ENCODE measurements at places on chromosomes 7 and 10. TPM values are rescaled to one million over a fixed set of nuclear protein-coding genes. Genes with fewer than 3 reads are reported as not detected.

DPP6 gene
- total RNA-seq = not detected

SAMD9L gene
- 7.6 TPM for total RNA-seq

SPDYE9 gene
- not detected for total RNA-seq

ZNF22 gene
- total RNA-seq = 12.5 TPM

NUTM2E gene
- total RNA-seq = not detected

ADCY1 gene
- 0.49 TPM for total RNA-seq

BLNK gene
- total RNA-seq = not detected

LRMDA gene
- total RNA-seq = not detected

CALCR gene
- not detected for total RNA-seq

ANKRD61 gene
- not detected for total RNA-seq
